ENCODE measurements at places on chromosomes 13 and 19. TPM values are rescaled to one million over a fixed set of nuclear protein-coding genes. Genes with fewer than 3 reads are reported as not detected.

The KLC3 gene
- 0.88 TPM for total RNA-seq

The FARP1 gene
- 172 TPM for total RNA-seq

The OR7G2 gene
- total RNA-seq: not detected

The PIN1 gene
- total RNA-seq: 72.9 TPM

The FGF9 gene
- total RNA-seq: 0.46 TPM

- DNase-seq: no peak
These were observed 42.0 kb downstream of the LNX2 start for GRCh38 chr13:27578121-27579030.

- no peak for DNase-seq
These were observed 431 bp downstream of the GYS1 start for GRCh38 chr19:48992581-48993174.

DNA sequence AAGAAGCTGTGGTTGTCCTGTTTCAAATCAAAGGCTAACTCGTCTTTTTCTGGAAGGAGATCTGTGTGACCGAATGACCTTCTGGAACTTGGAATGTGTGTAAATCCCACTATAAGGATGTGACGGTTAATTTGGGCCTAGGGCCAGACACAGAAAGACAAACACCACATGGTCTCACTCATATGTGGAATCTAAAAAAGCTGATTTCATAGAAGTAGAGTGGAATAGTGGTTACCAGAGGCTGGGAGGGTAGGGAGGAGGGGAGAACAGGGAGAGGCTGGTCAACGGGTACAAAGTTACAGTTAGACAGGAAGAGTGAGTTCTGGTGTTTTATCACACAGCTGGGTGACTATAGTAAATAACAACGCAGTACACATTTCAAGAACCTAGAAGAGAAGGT, 39.3 kb upstream of the RGCC start:
- no peak for DNase-seq

DNA sequence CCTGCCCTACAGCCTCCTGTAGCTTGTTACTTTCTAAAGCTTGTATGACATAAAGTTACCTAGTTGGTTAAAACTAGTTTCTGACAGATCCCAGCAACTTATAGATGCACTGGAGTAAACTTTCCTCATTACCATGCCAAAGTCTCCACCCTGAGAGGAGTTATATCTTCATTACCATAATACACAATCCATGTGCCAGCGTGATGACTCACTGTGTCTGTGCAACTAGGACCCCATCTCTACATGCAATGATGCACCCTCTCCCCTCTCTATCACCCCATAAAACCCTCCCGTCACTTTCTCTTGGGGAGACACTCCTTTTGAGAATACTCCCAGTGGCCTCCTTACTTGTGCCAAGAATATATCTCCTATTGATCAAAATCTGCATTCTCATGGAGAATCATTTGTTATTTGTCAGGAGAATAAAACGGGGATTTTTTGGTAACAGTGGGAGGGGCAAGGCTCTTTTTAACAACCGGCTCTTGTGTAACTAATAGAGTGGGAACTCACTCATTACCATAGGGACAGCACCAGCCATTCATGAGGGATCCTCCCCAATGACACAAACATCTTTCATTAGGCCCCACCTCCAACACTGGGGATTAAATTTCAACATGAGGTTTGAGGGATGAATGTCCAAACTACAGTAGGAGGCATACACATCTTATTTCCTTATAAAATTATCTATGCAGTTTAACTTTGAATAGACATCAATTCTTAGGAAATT, 235.1 kb upstream of the ATXN8OS start:
- DNase-seq: no peak

DNA sequence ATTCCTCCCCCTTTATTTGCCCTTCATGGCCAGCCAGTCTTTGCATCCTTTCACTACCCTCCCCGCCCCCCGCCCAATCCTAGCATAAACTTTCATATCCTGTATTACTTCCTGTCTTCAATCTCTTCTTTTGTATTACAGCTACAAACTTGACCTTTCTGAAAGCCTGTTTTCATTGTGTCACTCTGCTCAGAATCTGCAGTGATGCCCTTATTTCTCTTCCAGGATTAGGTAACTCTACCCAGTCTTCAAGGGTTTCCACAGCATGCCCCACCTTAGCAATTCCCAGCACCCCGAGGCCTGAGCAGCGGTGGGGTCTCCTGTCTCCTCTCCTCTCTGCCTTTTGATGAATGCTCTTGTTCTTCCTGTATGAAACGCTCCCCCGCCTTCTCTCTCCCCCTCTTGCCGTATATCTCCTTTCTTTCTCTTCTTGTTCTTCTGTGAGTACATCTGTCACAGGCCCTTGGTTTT, 145.6 kb downstream of the SHISA2 start:
- no peak for DNase-seq

DNA sequence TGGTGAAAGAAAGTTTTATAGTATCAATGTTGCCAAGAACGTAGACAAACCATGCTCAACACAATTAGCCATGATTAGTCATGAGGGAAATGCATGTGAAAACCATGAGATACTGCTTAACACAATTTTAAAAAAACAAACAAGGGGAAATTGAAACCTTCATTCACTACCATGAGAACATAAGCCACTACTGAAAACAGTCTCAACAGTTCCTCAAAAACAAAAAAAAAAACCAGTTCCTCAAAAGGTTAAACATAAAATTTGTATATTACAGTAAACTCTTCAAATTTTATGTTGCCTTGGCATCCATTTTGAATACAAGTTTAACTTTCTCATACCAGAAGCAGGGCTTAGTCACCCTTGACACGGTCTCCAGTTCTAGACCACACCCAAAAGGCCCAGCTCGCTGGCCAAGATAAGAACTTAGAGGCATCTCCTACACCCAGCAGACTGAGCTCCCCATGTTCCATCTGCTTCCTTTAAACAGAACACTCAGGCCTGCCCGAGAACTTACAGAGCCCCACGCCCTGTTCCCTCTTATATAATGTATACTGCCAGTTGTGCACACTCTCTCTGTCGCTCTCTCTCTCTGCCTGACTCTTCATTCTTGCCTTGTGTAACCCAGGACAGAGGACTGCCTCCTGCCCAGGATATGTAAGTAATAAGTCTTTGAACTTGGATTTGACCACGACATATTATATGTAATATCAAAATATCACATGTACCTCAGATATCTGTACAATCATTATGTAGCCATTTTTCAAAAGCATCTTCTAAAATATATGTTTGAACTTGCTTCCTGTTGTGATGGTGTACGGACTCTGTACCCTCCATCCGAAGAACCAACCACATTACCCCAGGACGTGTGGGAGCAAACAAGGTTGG, 67.4 kb downstream of the STK24 start:
- no peak for DNase-seq

DNA sequence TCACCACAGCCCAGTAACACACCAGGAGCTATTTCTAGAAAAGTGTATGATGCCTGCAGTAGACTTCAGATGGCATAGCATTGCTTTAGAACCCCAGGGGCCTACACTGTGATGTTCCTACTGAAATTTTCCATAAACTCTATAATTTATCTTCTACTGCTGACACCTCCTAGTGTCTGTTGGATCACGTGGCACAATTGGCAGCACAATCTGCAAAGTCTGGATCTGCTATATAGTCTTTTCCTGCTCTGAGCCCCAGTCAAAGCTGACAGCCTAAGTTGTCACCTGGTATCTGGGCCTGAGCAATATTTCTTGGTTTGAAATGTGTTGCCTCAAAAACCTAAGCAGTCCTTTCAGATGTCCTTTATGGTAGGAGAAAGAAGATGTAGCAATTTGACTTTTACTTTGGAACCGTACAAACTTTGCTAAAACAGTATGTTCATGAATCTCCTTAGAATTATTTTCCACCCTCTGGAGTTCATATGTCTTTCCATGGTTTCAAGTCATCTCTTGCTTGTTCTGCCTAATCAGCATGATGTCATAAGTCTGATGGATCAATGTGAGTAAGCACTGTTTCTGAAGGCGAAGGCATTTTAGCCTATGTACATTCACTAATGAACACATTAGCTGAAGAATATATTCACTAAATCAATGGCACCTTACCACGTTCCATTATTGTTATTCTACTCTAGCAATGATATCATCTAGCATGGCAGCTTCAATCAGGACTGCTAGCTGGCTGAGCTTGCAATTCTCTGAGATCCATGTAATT, 536.5 kb upstream of the NBEA start:
- no peak for DNase-seq

DNA sequence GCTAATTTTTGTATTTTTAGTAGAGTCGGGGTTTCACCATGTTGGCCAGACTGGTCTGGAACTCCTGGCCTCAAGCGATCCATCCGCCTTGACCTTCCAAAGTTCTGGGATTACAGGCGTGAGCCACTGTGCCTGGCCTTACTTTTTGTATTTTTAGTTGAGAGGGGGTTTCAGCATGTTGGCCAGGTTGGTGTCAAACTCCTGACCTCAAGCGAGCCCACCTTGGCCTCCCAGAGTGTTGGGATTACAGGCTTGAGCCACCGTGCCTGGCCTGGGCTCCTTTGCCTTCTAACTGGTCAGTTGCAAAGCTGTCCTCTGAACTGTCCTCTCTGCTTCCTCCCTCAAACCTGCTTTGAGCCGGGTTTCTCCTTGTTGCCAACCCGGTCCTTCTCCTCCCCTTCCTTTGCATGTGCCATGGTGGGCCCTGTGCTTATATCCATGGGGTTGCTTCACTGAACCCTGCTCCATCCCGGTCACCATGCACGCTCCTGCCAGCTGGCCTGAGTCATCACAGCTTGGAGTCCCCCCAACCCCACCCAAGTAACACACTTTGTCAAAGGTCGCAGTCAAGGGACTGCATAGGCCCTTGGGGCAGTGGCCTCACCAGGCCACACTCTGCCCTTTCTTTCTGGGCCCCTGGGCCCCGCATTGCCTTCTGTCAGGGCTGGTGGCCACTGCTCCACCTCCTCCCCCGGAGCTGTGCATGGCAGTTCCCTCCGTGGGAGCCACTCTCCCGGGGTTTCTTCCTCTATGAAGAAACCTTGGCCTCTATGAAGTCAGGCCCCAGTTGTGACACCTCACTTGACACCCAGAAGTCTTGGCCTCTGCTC, 21.2 kb downstream of the WTIP start:
- no peak for DNase-seq

GRCh38 chr19:10260141-10260584, 8.1 kb downstream of the MRPL4 start:
- DNase-seq: peak; percentile 94

- DNase-seq: no peak
These were observed 30.4 kb upstream of the OLFM4 start for GRCh38 chr13:52997951-52998876.

- no peak for DNase-seq
These were observed 2.9 kb downstream of the CD70 start for GRCh38 chr19:6587998-6588507.

DNA sequence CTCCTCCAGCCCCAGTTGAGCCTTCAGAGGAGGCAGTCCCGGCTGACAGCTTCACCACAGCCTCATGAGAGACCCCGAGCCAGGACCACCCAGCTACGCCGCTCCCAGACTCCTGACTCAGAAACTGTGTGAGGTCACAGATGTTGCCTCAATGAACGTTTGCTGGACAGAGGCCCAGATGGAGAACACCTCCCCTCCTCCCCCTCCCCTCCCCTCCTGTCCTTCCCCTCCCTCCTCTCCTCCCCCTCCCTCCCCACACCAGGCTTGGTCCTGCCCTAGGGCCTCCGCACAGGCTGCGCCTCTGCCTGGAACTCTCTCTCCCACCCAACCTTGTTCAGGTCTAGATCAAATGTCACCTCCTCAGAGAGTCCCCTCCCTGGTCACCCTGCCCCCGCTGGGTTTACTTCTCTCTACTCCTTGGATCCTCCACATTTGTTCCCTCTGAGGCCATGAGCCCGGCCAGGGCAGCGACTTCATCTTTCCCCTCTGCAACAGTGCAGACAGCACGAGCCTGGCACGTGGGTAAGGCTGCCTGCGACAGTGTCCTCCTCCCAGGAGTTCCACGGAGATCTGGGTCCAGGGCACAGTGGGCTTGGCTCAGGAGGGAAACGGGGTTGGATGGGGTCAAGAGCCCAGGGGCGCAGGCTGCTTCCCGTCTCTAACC, 17.4 kb downstream of the PIP5K1C start:
- DNase-seq: no peak

DNA sequence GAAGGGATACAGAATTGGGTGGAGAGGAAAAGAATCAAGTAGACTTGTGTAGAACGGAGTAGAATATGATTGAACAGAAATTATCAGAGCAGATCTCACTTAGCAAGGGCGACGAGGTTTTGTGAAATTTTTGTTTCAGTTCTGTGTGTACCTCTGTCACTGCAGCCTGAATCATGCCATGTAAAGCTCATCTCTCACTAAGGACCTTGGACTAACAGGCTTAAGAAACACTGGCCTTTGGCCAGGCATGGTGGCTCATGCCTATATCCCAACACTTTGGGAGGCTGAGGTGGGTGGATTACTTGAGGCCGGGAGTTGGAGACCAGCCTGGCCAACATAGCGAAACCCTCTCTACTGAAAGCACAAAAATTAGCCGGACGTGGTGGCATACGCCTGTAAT, 62.6 kb downstream of the MYH14 start:
- DNase-seq: no peak

DNA sequence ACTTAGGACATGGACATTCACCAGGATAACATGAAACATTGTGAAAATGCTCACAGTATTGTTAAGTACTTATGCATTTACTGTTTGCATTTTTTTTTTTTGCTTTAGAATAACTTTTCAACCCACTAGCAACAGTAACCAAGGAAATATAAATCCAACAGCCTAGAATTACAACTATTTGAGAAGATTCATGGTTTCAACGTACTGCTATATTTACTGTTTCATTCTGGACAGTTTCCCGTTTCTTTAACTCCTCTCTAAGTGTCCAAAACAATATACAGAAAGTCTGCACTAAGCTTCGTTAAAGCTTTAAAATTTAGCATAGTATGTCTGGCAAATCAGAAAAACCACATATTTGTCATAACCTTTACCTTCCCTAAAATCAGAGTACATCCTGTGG, 2.7 kb downstream of the SMAD9 start:
- DNase-seq: no peak

GRCh38 chr19:13130886-13131490, 12.9 kb downstream of the NACC1 start:
- no peak for DNase-seq

DNA sequence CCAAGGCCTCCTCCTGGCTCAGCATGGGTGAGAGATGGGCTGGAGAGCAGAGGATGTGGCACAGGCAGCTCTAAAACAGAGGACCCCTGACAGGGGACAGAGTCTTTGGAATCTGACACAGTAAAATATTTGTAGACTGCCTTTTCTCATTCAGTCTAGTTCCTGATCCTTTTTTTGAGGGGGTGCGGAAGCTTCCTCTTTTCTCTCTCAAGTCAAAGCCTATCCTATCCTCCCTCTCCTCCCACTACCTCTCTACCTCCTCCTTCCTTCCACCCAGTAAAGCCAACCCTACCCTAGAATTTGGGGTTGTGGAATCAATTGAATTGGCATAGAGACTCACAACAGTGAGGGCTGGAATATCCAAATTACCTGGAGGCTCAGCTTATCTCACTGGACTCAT, 82.0 kb downstream of the TEX26 start:
- no peak for DNase-seq
